Fibroblast of skin of back (primary cell): ENCODE measurements at places on chromosomes 6 and 20.

- DNase-seq: no peak
These were observed 28.7 kb downstream of the NTSR1 start for GRCh38 chr20:62737271-62737811.

- DNase-seq: no peak
These were observed 68.6 kb downstream of the NRN1 start for GRCh38 chr6:5937936-5938706.

DNA sequence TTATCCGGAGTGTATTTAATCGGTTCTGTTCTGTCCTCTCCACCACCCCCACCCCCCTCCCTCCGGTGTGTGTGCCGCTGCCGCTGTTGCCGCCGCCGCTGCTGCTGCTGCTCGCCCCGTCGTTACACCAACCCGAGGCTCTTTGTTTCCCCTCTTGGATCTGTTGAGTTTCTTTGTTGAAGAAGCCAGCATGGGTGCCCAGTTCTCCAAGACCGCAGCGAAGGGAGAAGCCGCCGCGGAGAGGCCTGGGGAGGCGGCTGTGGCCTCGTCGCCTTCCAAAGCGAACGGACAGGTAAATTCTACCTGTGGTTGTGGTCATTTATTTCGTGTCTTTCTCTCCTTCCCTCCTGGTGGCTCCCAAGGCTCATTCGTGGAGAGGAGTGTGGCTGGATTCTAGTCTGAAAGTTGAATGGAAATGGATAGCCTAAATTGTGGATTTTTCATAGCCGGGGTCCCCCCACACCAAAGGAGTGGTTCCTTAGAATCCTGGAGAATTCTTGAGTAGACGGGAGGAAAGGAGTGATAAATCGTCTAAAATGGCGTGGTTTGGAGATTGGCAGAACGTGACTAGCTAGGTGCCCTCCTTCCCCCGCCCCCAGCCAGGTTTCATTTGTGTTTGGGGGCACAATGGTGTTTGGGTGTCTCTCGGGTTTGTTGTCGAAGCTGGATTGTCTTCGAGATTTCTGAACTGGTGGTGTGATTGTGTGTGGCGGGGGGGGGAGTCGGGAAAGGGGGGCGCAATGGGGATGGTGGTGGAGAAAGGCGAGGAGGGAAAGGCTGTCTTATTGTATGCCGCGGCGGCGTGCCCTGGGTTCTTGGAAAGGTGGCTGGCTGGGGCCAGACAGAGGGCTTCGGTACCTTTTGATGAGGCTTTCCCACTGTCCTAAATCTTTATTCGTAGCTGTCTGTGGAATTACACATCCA, 673 bp downstream of the MARCKS start:
- DNase-seq: peak; percentile 62

GRCh38 chr6:26251354-26252076, 113.5 kb upstream of the BTN3A2 start:
- DNase-seq: peak; percentile 93
